CD8-positive, alpha-beta T cell (primary cell): ENCODE measurements at places on chromosomes 7 and 10.
A peak's percentile ranks its signal among the peaks of the same experiment; 100 is the strongest.

DNA sequence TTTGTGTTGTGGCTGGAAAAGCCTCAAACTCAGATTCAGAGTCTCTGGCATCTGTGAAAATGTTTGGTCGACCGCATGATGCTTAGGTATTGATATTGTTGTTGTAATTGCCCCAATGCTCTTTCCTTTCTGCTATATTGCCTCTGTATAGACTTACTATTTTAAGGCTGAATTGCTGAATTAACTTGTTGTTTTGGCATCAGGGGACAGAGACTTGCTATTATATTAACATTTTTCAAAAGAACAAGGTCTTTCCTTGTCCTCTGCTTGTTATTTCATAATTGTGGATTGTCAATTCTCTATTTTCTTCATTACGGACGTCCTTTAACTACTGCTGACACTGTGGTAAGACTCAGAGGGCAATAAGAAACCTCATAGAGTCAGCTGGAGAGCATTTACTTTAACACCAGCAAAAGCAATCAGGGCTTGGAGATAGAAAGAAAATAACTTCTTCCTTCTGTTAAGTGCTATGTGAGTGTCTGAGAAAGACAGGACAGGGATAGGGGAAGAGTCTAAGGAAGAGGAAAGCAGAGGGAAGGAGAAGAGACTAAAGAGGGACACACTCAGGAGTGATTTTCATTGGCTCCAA, 17.6 kb downstream of the CPED1 start:
- no peak for DNase-seq

GRCh38 chr10:31768467-31768866, 160.2 kb downstream of the ARHGAP12 start:
- DNase-seq: no peak

DNA sequence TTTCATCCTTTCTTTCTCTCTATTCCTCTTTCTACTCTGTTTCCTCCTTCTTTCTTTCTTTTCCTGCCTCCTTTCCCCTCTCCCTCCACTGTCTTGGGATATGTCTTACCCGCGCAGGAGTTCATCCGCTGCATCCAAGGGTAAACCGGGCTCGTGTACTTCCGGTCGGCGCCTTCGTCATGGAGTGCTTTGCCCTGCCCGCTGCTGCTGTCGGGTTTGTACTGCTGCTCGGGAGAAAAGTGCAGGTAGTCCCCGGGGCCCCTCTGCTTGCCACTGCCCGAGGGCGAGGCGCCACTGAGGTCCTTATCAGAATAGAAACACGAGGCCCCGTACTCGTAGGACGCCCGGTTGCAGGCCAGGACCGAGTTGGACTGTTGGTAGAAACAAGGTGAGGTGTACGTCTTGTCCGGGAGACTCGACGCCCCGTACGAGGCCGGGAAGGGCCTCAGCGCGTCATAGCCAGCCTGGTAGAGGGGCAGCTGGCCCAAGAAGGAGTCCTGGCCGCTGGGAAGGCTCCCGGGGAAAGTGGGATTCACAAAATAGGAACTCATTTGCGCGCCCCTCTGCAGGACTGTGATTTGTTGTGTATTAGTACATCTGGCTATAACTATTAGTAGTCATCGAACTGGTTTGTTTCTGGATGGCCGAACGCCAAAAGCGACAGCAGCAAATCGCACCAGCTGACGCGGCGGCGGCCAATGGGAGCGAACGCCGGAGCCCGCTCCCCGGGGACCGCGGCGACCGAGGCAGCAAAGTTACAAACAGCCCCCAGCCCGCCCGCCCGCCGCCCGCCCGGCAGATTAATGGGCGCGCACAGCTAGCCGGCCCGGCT, at the start of gene HOXA6:
Gene HOXA6, minus strand, starts transcription at position 576 of the 832 bp plus-strand sequence. Its CDS starts 25 bp downstream, at position 551.
- no peak for DNase-seq

GRCh38 chr10:26780793-26781601, 79.8 kb downstream of the ABI1 start:
- peak; percentile 24 for DNase-seq

DNA sequence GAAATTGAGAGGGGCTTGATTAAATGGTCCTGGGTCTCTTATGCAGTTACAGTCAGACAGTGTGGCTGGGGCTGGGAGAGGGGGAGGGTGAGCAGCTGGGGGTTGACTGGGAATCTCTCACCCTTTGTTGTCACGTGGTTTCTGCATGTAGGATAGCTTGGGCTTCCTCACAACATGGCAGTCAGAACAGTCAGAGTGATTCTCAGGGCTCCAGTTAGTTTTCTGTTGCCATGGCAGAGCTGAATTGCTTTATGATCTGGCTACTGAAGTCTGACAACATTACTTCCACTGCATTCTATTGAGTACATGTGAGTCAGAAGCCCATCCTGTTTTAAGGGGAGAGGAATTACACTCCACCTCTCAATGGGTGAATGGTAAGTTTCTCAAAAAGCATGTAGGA, 102.7 kb downstream of the WDR11 start:
- no peak for DNase-seq
